Camera-type eye (tissue), 1 donor: ENCODE measurements at places on chromosomes 1 and 21. TPM values are rescaled to one million over a fixed set of nuclear protein-coding genes. Genes with fewer than 3 reads are reported as not detected.

The SARS1 gene
- 142 TPM for total RNA-seq

The CLDN17 gene
- not detected for total RNA-seq

The GJC2 gene
- 2.1 TPM for total RNA-seq

The FLG2 gene
- total RNA-seq, result 0.88 TPM
